ENCODE measurements at places on chromosomes 3 and 15. TPM values are rescaled to one million over a fixed set of nuclear protein-coding genes. Genes with fewer than 3 reads are reported as not detected.
A peak's percentile ranks its signal among the peaks of the same experiment; 100 is the strongest.

The MUC4 gene
- total RNA-seq, result not detected

The ITGB5 gene
- total RNA-seq, result 223 TPM

DNA sequence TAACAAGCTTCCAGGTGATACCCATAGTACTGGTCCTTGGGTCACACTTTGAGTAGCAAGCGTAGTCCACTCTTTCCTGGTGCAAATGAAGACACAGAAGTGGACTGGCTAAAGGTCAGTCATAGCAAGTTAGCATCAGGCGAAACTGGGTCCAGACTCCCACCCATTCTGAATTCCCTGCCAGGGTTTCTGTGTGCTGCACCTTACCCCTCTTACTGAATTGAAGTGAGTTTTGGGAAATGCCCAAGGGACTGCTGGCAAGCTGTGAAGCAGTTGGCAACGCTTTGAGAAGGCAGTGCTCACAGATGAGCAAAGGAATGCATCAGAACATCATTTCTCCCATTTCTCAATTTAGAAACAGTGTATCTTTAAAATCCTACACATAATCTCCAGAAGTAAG, 1.8 kb upstream of the LSG1 start:
- DNase-seq, result no peak

DNA sequence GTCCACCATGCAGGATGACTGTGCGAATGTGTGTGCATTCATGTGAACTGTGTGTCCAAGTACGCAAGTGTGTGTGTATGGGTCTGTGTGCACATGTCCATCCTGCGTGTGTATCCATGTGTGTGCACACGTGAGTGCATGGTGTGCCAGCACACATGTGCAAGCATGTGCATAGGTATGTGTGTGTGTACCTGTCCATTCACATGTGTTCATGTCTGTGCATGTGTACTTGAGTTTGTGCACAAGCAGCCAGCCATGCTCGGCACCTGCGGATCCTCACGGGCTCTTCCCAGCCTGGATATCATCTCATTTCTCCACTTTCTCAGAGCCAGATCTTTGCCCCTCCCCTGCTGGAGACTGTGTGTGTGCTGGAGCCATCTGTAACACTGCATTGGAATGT, 18.7 kb upstream of the PLXNA1 start:
- no peak for DNase-seq

DNA sequence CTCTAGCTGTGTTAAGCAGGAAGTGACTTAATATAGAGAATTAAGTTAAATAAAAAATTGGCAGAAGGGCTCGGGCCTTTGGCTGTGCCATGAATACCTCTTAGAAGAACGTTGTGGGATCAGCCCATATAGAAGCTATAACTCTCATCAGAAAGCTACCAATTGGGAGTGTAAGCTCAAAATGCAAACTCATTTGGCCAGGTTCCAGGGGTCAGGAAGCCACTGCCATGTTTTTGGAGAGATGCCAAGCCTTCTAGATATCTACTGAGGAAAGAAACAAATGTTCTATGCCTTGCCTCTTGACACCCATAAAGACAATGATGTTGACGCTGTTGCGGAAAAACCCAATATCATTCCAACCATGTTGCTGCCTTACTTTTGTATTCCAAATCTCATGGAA, 475.2 kb upstream of the TGFBR2 start:
- no peak for DNase-seq

DNA sequence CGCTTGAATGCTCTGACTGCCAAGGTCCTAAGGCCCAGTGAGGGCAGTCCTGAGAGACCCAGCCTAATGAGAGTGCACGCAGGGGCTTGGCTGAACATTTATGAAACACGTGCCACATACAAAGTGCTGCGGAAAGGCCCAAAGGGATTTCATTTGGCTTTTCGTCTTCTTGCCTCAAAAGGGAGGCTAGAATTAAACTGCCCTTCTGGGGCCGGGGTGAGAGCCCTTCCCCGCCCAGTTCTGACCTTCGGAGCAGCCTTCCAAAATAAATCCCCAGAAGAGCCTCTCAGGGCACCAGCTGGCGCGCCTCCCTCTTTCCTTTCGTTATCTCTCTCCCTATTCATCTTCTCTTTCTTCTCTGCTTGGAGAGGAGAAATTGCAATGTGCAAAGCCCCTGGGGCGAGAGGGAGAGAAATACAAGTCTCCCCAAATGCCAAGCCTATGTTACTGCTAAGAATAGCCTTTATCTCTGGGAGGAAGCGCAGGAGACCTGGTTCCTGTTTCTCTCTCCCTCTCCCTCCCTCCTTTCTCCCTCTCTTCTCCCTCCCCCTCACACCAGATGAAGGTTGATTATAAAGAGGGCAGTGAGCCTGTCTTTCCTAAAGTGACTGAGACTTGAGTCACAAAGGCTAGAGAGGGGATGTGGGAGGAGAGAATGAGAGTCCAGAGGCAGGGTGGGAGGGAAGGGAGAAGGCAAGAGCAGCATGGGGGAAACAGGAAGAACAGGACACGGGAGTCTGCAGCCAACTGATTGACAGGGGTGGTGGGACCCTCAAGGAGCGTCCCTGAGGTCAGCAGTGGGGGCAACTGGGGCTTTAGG, 36.7 kb upstream of the NDUFB4 start:
- DNase-seq, result peak; percentile 61

DNA sequence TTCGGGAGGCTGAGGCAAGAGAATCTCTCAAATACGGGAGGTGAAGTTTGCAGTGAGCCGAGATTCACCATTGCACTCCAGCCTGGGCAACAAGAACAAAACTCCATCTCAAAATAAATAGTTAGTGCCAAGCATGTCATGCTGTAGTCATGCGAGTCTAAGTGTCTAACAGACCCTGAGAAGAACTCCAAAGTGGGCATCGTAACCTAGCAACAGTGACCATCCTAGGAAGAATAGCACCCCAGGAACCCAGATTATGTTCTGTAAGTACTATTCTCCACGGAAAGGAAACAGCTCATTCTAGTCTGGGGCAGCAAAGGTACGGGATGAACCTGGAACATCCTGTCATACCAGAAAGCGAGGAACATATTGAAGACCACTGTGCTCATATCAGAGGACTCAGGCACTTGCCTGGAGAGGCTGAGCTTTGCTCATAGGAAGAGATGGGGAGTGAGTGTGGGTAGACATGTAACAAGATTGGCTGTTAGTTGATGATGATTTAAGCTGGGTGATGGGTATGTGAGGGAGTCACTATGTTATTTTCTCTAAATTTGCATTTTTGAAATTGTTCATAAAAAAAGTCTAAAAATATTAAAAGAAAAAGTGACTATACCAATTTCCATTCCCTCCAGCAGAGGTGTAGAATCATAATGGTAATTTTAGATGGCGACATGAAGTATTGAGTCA, 31.7 kb downstream of the BCL2L10 start:
- no peak for DNase-seq

GRCh38 chr3:149270180-149270579, 48.6 kb upstream of the CP start:
- no peak for DNase-seq
